ENCODE measurements at places on chromosomes 3 and 15.

- DNase-seq, result no peak
Observed at GRCh38 chr15:63465104-63465503, 39.3 kb upstream of the USP3 start.

- DNase-seq, result no peak
Observed at GRCh38 chr15:76480267-76480666, 143.7 kb downstream of the ISL2 start.

DNA sequence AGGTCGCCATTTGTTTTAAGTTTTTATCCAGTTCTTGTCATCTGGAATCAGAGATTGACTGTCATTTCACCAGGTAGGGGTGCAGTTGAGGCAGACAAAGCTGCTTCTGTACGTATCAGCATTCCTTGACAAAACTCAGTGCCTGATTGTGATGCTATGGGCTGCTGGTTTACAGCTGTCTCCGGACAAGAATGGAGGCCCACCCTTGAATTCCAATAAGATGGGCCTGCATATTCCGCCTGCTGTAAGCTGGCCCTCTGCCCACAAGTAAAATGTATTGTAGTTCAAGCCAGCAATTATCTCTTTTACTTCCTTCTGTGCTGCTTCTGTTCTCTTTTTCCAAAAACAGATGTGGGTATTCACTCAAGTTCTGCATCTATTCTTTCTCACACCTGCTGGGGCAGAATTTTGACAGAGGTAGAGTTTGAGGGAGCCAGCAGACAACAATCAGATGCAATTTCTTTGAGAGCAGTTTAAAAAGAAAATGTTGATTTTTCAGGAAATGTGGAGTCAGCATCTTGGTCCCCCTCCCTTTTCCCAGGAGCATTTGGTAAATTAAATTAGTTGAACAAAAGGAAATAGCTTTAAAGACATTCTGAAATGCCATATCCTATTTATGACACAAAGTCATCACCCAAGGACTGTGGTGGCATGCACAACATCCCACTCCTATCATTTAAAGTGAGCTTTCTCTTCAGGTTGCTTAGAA is 53.5 kb downstream of the IQCH start:
- DNase-seq, result no peak

DNA sequence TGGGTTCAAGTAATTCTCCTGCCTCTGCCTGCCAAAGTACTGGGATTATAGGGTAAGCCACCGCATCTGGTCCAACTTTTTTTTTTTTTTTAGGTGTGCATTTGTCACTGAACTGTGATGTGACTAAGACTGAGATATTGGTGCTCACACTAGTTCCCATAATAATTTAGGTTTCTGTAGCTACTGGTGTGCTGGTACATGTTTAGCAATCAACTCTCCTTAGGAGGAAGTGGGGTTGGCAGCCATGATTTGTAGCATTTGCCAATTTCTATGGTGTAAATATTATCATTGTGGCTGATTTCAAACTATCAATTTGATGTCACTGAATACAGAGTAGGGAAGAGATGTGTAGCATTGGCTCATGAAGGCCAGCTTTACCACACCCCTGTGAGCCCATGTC is 372.7 kb downstream of the EDEM1 start:
- no peak for DNase-seq

DNA sequence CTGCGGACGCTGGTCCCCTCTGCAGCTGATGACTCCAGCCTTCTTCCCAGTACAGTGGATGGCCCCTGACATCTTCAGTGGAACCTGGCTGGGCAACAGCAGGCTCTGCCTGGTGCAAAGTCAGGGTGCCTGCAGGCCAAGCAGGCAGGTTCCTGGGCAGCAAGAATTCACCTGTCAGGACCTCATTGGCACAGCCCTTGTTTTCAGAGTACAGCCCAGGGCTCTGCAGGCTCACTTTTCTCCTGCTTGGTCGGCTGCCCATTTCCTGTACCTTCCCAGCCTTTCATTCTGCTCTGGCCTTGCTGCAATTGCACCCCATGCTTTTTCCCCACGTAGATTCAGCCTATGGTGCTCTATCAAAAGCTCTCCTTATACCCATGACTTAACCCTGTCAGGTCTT is 56.0 kb downstream of the LRTM1 start:
- DNase-seq, result no peak

- no peak for DNase-seq
Observed at GRCh38 chr3:131962982-131963381, 71.8 kb downstream of the CPNE4 start.

- peak; percentile 68 for DNase-seq
Observed at GRCh38 chr15:101675796-101676582, 23.8 kb upstream of the TM2D3 start.

DNA sequence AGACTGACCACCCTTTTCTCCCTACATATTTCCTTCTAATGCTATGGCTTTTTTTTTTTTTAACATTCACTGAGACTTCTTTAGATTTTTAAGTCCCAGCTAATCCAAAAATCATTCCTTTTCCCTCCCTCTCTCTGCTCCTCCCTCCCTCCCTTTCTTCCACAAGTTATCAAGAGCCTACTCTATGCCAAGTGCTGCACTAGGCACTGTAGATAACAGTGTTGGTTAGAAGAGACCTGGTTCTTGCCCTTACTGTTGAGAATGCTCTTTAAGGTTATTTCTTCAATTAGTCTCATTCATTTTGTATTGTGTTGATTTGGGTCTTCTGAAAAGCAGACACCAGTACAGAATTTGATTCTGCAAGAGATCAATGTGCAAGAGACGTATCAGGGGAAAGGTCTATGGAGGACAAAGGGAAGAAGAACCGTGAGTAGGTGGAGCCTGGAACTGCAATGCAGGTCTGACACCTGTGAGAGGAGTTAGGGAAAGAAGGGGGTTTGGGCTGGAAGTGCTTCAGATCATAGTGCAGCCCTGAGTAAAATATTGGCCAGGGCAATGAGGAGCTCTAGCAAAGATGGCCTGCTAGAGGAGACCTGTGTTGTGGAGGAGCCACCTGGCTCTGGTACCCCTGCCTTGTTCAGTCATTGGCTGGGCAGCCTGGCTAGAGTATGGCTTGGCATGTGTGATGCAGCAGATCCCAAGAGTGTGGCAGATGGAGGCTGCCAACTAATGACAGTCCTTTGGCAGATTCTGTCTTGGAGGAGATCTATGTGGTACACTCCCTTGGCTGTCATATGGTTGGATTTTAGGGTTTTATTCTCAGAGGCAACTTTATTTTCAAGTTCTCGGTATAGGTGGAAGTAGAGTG is 9.7 kb upstream of the PCOLCE2 start:
- no peak for DNase-seq

- DNase-seq, result no peak
Observed at GRCh38 chr3:106809041-106809440, 568.2 kb upstream of the CCDC54 start.

GRCh38 chr3:5190147-5190791 is 2.8 kb downstream of the EDEM1 start:
- no peak for DNase-seq

GRCh38 chr3:33932010-33932764 is 133.8 kb downstream of the PDCD6IP start:
- no peak for DNase-seq

DNA sequence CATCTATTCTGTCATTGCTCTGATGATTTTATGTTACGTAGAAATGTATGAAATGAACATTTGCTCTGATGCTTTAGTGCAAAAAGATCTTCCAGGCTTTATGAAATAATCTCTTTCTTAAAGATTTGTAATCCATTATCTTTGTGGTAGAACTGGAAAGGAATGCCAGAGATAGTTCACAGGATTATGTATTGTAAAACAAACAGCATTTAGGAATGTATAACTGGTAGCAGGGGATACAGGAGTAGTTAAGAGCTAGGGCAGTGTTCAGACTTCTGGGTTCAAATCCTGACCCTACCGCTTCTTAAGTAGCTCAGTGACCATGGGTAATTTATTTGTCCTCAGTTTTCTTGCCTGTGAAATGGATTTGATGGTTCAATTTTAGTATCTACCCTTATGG is 429.8 kb upstream of the TPM1 start:
- DNase-seq, result no peak

DNA sequence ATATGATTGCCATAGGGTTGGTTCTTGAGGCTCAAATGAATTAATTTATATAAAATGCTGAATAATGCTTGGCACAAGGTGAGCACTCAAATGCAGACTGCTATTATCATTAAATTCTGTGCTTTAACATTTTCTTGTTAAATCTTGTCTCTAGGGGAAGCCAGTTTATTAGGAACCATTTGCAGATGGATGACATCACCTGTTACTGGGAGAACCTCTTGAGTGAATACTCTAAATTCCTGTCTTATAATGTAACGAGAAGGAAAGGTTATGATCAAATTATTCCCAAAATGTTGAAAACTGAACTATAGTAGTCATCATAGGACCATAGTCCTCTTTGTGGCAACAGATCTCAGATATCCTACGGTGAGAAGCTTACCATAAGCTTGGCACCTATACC is 6.2 kb upstream of the TIMMDC1 start:
- DNase-seq, result no peak

GRCh38 chr3:112004669-112005068 is 5.9 kb downstream of the TAGLN3 start:
- no peak for DNase-seq

DNA sequence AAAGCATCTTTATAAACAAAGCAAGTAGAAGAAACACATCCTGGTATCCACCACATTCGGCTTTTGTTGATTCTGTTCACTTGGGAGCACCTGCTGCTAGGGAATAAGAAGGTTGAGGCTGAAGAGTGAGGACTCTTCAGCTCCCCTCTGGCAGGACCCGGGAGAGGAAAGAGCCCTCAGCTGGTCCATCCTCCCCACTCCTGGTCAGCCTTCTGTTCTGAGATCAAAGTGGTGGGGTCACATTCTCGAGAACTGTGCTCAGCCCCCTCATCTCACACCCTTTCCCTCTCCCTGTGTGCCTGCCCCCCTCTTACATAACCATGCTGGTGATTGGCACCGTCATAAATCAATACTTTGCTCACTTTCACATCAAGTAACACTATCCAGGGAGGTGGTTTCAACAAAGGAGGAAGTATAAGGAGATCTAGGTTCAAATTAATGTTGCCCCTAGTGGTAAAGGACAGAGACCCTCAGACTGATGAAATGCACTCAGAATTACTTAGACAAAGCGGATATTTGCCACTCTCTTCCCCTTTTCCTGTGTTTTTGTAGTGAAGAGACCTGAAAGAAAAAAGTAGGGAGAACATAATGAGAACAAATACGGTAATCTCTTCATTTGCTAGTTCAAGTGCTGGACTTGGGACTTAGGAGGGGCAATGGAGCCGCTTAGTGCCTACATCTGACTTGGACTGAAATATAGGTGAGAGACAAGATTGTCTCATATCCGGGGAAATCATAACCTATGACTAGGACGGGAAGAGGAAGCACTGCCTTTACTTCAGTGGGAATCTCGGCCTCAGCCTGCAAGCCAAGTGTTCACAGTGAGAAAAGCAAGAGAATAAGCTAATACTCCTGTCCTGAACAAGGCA is at the start of gene NR1I2:
Gene NR1I2 (plus strand): TSS at position 772 of the 869 bp plus-strand sequence.
- no peak for DNase-seq

GRCh38 chr3:186612721-186613636 is at the start of gene AHSG:
TSS of gene AHSG (plus strand) at chr3:186613060. CDS start at chr3:186613142, 82 bp downstream.
- no peak for DNase-seq

DNA sequence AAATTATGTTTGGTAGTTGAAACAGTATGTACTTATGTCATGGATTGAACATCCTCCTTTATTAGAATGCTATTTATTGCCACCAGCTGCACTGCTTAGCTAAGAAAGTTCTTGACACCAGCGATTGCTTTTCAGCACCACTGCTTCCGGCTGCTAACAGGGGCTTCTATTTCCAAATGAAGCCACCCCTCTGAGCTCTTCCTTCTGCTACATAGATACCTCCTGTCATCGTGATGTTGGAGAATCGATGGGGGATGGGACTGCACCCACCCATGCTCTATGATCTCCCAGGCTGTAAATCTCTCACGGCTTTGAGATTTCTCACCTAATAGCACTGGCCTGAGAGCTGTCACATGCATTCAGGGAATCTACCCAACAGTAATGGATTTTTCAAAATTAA is 259.2 kb downstream of the MEIS2 start:
- DNase-seq, result no peak

DNA sequence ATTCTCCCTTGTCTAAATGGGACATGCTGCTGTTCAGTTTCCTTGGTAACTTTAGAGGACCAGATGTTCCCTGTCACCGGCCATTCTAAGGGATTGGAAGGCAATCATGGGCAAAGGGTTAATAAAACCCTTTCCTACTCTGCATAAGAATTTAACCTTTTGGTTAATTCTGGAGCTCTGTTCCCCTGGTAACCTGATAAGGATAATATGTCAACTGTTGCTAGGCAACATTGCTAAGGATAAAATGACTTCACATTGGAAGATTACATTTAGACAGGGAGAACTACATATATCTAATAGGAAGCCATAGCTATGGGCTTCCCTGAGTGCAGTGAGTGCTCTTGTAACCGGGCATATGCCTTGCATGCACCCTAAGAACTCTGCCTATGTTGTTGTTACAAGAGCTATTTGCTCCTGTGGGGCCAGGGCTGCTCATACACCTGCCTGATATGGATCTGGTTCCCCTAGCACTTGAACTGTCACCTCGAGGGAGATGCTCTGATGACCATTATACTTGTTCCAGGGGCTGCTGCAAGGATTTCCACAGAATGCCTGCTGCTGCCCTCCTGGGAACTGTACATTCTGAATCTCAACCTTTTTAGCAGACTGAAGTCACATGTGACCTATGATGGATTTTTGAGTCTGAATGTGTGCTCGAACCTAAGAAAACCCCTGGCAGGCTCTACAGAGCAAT is 326.3 kb upstream of the PDZRN3 start:
- DNase-seq, result no peak

- no peak for DNase-seq
Observed at GRCh38 chr3:12224181-12225147, 64.4 kb upstream of the PPARG start.
